Activated T-helper 9 cell treated with anti-CD3 and anti-CD28 coated beads, Interleukin-2, amount 50 U/mL, for 16 hours (primary cell): ENCODE measurements at places on chromosomes 5 and 9.

DNA sequence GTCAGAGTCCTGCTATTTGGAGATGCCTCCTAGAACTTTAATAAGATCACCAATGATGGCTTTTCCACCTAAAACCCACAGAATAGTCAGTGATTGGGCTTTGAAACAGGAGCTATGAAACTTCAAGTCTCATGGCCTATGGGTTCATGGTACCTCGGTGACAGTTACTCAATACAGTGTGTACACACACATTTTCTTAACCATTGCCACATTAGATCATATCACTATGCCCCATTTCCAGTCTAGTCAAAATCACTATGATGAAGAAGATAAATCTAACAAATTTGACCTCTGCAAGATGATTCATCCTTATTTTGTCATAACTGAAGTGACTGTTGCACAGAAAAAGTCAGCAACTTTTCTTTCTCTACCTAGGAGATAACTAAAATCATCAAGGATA is 86.8 kb upstream of the OR13F1 start:
- no peak for DNase-seq

DNA sequence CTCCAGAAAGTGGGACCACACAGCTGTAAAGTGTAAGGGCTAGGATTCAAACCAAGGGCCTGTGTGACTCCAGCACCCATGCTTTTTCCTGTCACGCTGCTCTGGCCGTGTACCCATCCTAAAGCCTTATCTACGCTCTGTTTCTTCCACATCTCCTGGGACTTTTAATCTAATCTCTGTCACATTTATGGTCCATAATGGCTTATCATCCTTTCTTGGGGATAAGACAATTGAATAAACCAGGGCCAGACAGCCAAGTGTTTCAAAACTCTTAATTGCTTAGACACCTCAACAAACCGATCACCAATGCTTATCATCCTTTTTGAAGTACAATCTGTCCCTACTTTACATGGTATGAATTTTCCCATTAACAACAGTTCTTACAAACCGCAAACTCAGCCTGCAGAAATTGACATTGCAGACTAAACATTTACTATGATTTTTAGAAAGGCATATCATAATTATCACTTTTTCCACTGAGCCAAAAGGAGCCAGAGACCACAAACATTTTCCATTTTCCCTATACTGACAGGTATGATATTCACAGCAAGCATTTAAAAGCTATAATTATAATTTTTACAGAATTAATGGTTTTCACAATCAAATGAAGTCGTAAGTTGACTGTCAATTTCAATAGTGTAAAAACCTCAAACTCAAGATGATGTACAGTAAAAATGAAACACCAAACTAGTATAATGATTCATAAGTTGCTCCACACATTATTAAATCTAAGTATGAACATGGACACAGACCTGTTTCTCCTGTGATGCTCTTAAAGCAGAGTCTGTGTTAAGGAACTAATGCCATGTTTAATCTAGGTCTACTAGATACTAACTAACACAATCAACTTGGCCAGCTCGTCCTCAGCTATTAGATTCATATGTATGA is 99.5 kb downstream of the FBXW11 start:
- DNase-seq: no peak

DNA sequence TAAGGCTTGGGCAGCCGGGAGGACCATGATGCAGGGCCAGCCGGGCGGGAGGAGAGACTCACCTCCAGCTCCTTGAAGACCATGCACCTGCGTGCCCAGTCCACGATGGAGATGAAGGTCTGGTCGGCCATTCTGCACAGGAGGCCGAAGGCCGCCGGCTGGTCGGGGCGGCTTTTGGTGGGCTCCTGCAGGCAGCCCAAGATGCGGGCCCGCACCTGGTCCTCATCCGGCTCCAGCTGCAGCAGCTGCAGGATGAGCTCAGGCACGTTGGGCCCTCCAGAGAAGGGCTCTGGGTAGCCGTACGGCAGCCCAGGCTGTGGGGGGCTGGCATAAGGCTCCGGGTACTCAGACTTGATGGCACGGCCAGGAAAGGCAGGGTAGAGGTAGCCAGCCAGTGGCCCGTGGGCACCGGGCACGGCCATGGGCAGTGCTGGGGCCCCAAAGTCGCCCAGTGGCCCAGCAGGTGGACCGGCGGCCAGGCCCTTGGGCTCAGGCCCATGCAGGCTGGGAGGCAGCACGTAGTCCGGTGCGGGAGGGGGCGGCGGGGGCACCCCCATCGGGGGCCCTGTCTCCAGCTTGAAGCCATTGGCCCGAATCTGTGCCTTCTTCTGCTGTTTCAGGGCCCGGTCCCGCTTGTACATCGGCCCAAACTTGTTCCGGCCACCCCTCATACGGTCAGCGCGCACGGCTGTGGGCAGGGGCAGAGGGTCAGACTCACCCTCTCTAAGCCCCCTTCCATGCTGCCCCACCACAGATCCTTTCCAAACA is 7.0 kb downstream of the NR5A1 start:
- no peak for DNase-seq

- DNase-seq: no peak
Observed at GRCh38 chr5:174744896-174745295, 20.5 kb downstream of the MSX2 start.

DNA sequence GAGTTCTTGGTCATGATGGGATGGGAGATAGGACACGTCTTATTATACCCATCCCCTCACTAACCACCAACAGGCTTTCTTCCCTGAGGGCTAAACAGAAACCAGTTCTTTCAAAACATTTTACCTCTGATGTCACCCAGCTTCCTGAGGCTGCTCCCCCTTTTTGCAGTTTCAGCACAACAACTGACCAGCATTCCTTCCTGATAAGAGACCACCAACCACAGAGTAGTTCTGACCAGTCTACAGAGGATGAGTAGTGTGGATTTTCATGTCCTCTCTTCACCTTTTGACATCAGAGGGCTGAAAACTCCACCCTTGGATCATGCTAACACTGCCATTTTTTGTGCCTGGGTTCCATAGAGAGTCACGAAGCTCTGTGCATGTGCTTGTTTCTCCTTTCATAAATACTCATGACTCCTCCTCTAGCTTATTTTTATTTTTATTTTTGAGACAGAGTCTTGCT is 82.6 kb downstream of the OSTF1 start:
- no peak for DNase-seq

DNA sequence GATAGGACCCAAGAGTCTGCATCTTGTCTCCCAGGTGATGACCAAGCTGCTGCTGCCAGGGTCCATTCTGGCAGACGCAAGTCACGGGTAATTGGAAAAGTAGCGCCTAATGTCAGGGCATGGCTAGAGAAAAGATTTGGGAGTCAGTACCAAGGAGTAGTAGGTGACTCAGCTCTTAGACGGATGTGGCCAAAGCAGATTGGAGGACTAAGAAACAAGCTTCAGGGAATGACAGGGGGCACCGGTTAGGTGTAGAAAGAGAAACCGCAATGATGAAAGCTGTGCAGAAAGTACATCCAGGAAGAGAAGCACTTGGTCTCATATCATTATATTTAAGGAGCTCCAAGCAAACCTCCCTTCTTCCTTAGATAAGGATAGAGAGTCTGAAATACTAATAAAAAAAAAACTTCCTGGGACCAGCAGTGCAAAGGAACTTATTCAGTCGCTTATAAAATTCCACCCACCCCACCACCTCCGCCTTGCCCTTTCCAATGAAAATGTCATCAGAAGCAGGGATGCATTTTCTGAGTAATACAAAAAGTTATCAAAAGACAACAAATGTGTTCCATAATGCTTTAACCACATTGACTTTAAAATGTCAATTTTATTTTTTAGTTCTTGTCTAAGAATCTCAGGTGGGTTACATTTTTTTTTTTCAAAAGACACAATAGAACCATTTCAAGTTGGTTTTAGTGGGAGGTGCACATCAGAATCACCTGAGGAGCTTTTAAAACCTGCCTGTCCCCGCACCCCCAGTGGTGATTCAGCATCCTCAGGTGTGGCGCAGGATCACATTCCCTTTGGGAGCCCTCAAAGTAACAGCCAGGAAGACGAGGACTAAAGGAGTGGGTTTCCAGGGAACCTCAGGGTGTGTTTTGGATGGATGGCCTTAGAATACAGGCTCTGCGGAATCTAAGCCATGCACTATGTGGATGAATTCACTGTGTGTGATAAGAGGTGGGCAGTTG is 31.2 kb downstream of the PTPN3 start:
- DNase-seq: no peak
